ENCODE measurements at places on chromosomes 13 and 19.

GRCh38 chr19:10120538-10121189, 965 bp upstream of the EIF3G start:
- DNase-seq: peak; percentile 31

GRCh38 chr13:50171590-50172282, 156.5 kb downstream of the KCNRG start:
- no peak for DNase-seq

- no peak for DNase-seq
Observed at GRCh38 chr13:23770428-23770827, 118.8 kb downstream of the MIPEP start.

DNA sequence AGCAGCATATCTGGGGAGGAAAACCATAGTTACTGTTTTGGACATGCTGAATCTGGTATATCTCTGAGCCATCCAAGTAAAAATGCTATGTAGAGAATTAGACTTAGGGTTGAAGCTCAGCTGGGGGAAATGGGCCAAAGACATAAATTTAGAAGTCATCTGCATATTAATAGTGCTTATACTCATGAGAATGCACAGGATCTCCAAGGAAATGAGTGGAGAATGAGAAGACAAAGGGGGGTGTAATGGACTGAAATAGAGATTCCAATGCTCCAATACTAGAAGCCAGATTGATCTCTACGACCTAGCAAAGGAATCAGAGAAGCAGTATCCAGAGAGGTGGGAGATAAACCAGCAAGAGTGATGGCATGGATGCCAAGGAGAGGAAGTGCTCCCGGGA, 10.3 kb upstream of the FAM124A start:
- no peak for DNase-seq

DNA sequence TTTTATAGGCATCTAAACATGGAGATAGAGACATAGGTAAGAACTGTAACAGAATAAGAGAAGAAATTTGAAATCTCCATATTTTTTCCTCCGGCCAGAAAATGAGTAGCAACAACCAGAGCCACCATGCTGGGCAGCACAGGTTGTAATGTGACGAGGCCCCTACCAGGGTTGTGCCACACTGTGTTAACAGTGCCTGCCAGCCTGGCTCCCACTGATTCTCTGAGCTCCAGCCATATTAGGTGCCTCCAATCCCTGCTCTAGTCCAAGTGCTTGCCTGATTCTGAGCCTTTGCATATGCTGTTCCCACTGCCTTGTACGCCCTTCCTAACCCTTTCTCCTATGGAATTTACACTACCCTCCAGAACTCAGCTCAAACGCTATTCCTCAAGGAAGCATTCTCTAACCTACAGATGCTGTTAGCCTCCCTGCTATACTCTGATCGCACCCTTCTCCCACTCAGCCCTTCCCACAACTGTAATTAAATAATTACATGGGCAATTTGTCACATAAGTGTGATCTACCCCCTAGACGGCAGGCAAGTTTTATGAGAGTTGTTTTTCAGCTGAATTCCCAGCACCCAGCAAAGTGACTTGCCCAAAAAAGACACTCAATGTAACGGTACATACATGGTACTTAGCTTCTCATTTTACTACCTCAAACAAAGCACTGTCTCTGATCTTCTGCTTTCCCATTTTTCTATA, 37.6 kb upstream of the STARD13 start:
- DNase-seq: no peak

GRCh38 chr13:37069597-37070103, 10.2 kb upstream of the SUPT20H start:
- DNase-seq: no peak

- no peak for DNase-seq
Observed at GRCh38 chr19:45200568-45200967, 22.0 kb downstream of the BLOC1S3 start.

DNA sequence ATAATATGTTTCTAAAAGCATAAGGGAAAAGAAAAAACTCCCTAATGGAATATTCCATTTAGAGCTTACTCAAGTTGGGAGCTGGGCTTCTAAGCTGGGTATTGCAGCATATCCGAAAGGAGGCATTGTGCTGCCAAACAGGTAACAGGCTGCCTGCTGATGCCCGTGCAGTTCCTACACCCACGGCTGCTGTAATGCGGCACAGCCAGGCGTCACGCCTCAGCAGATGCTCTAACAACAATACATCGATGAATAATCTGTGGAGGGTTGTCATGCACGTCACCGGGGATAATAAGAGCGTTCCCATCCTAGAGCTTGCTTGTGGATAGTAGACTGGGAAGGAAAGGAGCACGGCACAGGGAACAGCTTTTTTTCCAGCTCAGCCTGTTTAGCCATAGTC, 1582.1 kb upstream of the SLC10A2 start:
- peak; percentile 70 for DNase-seq

- no peak for DNase-seq
Observed at GRCh38 chr19:29303069-29303718, 90.2 kb upstream of the UQCRFS1 start.

DNA sequence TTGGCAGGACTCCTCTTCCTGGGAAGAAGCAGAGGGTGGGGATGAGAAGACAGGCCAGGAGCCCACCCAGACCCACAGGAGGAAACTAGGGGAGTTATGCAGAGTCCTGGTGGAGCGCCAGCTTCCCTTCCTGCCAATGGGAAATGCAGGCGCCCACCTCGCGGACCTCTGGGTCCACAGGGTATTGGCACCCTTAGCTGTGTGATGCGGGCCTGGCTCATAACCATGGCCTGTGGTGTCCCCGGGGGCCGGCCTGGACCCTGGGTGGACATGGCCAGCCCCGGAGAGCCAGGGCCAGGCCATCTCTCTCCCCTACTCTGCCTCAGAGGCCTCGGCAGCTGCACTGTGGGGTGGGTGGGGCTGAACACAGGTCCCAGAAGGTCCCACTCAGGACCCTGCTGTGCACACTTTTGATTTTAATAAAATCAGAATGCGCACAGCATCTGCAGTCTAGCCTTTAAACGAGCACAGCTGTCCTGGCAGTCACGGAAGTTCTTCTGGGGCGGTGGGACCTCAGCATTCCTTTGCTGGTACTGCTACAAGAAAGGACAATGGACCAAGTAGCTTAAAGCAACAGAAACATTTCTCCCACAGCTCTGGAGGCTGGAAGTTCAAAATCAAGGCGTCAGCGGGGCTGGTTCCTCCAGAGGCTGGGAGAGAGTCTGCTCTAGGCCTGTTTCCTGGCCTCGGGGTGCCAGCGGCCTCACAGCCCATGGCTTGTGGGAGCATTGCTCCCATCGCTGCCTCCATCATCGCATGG, 1.8 kb downstream of the F10 start:
- DNase-seq: no peak

- no peak for DNase-seq
Observed at GRCh38 chr19:2110822-2111221, 14.1 kb downstream of the IZUMO4 start.

DNA sequence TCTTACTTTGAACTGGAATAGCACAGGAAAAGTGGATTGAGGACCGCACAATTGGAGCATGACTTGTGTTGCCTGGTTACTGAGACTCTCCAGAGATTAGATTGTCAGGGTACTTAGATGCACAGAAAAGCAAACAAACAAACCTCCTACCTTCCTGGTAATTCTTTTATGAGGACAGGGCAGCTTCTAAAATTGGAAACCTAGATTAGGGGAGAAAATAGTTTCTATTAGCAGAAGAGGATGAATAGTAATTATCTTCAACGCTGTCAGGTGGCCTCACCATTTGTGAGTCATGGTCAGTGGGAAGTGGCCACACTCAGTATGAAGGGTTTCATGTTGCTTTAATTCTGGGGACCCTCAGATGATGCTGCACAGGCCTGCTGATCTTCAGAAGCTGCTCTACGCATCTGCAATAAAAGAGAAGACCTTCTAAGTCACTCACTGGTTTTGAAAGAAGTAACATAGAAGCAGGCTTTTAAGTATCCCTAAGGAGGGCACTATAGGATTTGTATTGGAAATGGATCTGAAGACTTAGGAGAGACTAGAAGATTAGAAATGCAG, 106.8 kb downstream of the LACC1 start:
- no peak for DNase-seq
